ENCODE measurements at places on chromosomes 4 and X.

DNA sequence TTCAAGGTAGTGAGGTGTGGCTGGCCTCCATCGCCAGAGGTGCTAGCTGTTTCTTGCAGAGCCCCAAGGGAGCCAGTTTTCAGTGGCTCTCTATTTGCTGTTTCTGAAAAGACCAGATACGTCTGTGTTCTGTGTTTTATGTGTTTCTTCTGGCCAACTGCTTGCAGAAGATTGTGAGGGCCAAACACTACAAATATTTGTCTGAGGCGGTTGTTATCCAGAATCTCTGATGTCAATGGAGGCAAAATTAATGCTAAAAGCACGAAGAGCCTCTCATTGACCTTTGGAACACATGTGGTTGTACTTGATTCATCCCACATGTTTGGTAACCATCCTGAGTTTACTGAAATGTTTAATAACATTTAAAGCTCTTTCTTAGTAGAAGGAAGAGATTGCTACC, 113.9 kb downstream of the CT47B1 start:
- DNase-seq = no peak

- no peak for DNase-seq
These were observed 78.1 kb downstream of the SRPX start for GRCh38 chrX:38142610-38143009.

DNA sequence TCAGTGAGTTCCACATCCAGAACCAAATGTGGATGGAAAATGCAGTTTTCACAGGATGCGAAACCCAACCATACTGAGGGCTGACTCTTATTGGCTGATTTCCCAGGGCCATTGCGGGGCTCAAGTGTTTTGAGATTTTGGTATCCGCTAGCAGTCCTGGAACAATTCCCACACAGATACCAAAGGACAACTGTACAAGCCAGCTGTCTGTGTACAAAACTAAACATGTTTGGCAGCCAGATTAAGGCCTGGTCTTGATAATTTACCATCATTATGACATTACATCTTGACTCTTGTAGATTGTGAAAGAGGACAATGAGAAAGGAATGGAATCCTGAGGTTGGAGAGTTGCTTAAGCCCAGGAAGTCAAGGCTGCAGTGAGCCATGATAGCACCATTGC, 121.9 kb downstream of the DKK2 start:
- DNase-seq = no peak

GRCh38 chrX:113741744-113742143, 842.1 kb upstream of the HTR2C start:
- DNase-seq = no peak

DNA sequence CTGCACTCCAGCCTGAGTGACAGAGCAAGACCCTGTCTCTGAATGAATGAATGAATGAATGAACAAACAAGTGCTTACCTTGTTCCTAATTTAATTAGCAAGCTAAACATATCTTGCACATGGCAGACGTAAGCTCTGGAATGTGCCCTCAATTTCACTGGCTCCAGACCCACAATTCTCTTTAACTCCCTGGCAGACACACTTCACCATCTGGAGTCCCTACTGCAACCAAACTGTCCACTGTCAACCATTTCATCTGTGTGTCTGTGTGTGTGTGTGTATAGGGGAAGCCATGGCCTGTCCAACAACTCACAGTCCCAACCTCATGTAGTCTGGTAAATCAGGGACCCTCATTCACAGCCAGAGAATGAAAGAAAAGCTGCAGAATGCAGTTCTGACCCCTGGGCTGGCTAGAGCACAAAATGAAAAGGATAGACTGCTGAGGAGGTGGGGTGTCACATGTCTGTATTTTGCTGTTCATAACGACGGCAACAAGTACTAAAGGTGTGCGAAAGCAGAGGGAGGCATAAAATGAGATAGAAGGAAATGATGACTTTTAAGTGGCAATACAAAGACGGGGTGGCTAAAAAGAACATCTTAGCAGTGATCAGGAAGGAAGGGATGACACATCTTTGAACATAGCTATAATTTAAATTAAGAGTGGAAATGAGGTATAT, 114.1 kb downstream of the TSPAN5 start:
- DNase-seq = no peak

DNA sequence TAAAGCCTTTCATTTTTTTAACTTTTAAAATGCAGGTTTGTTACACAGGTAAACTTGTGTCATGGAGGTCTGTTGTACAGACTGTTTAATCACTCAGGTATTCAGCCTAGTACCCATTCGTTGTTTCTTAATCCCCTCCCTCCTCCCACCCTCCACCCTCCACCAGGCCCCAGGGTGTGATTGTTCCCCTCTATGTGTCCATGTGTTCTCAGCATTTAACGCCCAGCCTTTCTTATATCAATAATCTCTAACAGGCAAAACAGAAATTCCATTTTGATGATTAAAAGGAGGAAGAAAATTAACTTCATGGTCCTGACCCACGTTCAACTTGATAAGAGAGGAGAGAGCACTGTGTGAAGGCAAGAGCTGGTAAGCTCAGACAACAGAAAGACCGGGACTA, 75.1 kb downstream of the TSPAN5 start:
- no peak for DNase-seq

GRCh38 chr4:150540959-150541360, 41.0 kb upstream of the MAB21L2 start:
- DNase-seq = no peak

GRCh38 chrX:96833333-96833732, 50.4 kb upstream of the RPA4 start:
- no peak for DNase-seq

GRCh38 chr4:34191443-34191842, 2052.9 kb downstream of the ARAP2 start:
- DNase-seq = no peak

- DNase-seq = no peak
These were observed 297.6 kb downstream of the IDS start for GRCh38 chrX:149207518-149207917.

- DNase-seq = no peak
These were observed 6.8 kb upstream of the CD99 start for GRCh38 chrX:2684256-2684655.
